Breast epithelium (tissue), 4 donors: ENCODE measurements at places on chromosomes 16 and 17. TPM values are rescaled to one million over a fixed set of nuclear protein-coding genes. Genes with fewer than 3 reads are reported as not detected.
A peak's percentile ranks its signal among the peaks of the same experiment; 100 is the strongest.

Gene TPSG1
- total RNA-seq = 1.8 TPM

Gene MLKL
- 14.9 TPM for total RNA-seq

- no peak overlapping the region for H3K27ac ChIP-seq
- no peak overlapping the region for H3K4me3 ChIP-seq
- no peaks in the 10 kb centered on the region for H3K4me1 ChIP-seq
- no peak for DNase-seq
- H3K36me3 ChIP-seq = no peaks in the 10 kb centered on the region
- no peaks in the 10 kb centered on the region for H3K27me3 ChIP-seq
Measured at GRCh38 chr17:69055334-69055733, 5.4 kb downstream of the ABCA9 start.

DNA sequence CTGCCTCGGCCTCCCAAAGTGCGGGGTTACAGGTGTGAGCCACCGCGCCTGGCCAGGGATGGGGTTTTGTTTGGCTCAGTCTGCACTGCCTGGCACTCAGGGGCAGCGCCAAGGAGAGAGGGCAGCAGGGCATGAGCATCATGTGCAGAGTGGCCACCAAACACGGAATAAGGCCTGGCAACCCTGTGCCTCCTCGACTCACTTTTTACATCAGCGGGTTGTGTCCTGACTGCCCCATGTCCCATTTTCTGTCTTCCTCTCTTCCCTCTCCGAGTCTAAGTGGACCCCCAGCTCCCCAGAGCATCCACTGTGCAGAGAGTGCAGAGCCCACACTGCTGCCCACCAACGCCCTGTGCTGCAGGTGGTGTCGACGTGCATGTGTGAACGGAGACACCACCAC lies 18.2 kb upstream of the TRAP1 start:
- no peak overlapping the region for H3K4me3 ChIP-seq
- peaks cover 34% of the 10 kb centered on the region for H3K36me3 ChIP-seq
- DNase-seq = peak; percentile 28
- no peak overlapping the region for H3K27ac ChIP-seq
- H3K27me3 ChIP-seq = no peaks in the 10 kb centered on the region

Gene LGALS9B
- total RNA-seq = not detected

DNA sequence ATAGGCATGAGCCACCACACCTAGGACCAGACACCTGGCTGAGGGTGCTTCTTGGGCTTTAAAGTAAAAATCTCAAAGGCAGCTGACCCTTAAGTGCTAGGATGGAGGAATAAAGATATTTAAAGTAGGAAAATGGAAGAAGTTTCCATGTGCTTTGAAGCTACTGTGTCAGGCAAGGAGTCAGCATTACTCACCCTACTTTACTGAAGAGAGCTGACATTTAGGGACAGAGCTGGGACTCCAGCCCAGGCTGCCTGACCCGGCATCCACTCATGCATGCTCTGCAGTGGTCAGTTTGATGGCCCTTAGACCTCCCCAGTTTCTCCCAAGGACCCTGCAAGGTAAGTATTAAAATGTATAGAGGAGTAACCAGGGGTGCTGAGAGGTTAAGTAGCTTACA lies 124.7 kb upstream of the PLCG2 start:
- H3K4me1 ChIP-seq = no peaks in the 10 kb centered on the region
- no peaks in the 10 kb centered on the region for H3K27me3 ChIP-seq
- DNase-seq = no peak
- no peaks in the 10 kb centered on the region for H3K36me3 ChIP-seq
- no peak overlapping the region for H3K27ac ChIP-seq

DNA sequence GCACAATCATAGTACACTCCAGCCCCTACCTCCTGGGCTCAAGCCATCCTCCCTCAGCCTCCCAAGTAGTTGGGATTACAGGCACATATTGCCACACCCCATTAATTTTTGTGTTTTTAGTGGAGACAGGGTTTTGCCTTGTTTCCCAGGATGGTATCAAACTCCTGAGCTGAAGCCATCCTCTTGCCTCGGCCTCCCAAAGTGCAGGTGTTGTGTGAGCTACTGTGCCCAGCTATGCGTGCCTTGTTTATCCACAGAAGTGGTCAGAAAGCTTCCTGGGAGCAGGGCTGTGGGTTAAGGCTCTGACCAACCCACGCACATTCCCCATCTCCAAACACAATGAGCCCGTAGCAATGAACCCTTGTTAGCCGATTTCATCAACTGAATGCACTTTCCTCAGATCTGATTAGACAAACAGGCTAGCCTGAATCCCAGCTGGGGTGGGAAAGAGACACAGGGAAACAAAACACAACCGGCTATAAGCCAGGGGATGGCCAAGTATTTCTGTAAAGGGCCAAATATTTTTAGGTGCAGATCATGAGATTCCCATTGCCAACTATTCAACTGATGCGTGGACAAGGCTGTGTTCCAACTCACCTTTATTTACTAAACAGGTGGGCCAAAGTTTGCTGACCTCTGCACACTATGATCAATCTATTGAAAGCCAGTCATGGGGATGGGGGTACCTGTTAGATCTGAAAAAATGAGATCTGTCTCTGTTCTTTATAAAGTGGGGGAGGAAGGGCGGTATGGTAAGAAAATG lies 193.6 kb downstream of the CPPED1 start:
- H3K36me3 ChIP-seq = no peaks in the 10 kb centered on the region
- no peaks in the 10 kb centered on the region for H3K4me1 ChIP-seq
- H3K27me3 ChIP-seq = no peaks in the 10 kb centered on the region
- H3K4me3 ChIP-seq = no peak overlapping the region
- DNase-seq = no peak
- H3K27ac ChIP-seq = no peak overlapping the region

- no peaks in the 10 kb centered on the region for H3K36me3 ChIP-seq
- no peak for DNase-seq
- H3K27ac ChIP-seq = peak overlapping the region; percentile 45
- no peaks in the 10 kb centered on the region for H3K4me1 ChIP-seq
- H3K27me3 ChIP-seq = no peaks in the 10 kb centered on the region
Measured at GRCh38 chr16:30053376-30054015, 12.1 kb upstream of the ALDOA start.

GRCh38 chr17:15490634-15491261 lies 23.3 kb upstream of the CDRT4 start:
- H3K27me3 ChIP-seq = no peaks in the 10 kb centered on the region
- no peak overlapping the region for H3K4me3 ChIP-seq
- no peaks in the 10 kb centered on the region for H3K36me3 ChIP-seq
- no peak for DNase-seq
- H3K4me1 ChIP-seq = no peaks in the 10 kb centered on the region

Gene IQCK
- 25.9 TPM for total RNA-seq

Gene TGFB1I1
- total RNA-seq = 30.1 TPM

GRCh38 chr16:57045694-57046381 lies 46.5 kb upstream of the CPNE2 start:
- no peaks in the 10 kb centered on the region for H3K36me3 ChIP-seq
- no peaks in the 10 kb centered on the region for H3K4me1 ChIP-seq
- H3K27ac ChIP-seq = no peak overlapping the region
- H3K4me3 ChIP-seq = peak overlapping the region; percentile 37
- no peaks in the 10 kb centered on the region for H3K27me3 ChIP-seq

Gene NOG
- total RNA-seq = 0.48 TPM
